HS-27A (cell line): ENCODE measurements at places on chromosomes 6 and 20.

GRCh38 chr6:138545621-138545980 lies 46.3 kb upstream of the NHSL1 start:
- no peak for DNase-seq

- DNase-seq, result no peak
These were observed 7.1 kb downstream of the VNN2 start for GRCh38 chr6:132750455-132751248.

DNA sequence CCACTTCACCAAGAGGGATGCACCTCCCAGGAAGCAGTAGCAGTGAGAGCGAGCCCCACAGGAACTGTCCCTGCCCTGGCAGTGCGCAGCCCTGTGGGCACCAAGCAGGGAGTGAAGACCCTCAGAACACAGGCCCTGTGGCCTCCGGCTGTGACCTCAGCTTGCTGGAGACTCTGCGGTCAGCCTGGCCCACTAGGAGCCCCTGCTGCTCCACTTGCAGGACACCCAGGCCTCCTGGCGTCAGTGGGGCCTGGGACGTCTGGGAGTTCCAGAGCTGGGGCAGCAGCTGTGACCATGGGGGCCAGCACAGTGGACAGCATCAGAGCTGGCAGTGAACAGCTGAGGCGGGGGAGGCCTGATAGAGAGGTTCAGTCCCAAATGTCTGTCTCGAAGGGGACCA lies 28.3 kb downstream of the PXDC1 start:
- DNase-seq, result no peak

DNA sequence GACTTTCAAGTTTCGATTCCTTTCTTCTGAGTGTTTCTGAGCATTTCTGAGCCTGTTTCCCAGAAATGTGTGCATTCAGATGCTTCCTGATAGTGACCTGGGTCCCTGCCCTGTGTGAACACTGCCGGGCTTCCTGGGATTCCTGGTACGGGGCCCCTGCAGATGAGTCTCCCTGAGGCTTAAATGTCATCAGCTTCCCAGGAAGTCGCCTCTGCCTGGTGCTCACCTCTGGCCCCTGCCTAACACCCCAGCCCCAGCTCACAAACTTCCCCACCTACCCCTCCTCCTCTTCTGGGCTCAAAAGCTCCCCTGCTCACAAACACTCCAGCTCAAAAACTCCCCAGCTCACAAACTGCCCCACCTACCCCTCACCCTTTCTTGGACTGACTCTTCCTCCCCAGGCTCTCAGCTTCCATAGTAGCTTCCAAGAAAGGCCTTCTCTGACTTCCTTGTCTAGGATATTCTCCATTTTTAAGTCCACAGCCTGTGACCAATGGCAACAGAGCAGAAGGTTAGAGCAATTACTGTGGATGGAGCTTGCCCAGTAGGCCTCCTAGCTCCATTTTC lies 42.0 kb downstream of the TGM2 start:
- no peak for DNase-seq

DNA sequence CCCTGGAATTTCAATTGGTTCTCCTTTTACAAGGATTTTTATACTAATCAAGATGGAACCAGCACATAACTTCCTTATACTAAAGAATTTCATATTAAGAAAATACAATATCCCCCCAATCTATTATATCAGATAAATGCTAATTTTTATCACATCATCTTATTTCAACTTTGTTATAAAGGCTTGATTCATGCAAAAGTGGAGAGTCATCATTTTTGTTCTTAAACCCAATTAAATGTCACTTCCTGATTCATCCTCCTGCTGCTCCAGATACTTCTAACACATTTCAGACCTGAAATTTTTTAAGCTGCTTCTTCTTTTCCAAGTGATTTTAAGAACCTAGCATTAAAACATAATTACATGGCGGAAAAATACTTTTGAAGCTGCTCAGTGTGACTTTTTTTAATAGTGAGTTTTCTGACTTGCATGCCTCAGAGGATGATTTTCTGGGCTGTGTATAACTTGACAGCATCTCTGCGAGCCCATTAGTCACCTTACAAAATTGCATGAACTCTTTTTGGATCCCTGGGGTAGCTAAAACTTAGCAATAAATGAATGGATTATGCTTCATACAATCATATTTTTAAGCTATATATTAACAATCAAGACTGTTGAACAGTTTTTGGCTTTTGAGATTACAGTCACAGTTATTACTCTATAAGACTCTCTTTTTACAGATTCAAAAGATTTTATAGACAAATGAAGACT lies 134.1 kb downstream of the ELOVL4 start:
- DNase-seq, result no peak

- DNase-seq, result no peak
These were observed 96.3 kb downstream of the PRDM1 start for GRCh38 chr6:106182455-106182854.

- DNase-seq, result no peak
These were observed 5.4 kb downstream of the DUSP22 start for GRCh38 chr6:297571-298232.

DNA sequence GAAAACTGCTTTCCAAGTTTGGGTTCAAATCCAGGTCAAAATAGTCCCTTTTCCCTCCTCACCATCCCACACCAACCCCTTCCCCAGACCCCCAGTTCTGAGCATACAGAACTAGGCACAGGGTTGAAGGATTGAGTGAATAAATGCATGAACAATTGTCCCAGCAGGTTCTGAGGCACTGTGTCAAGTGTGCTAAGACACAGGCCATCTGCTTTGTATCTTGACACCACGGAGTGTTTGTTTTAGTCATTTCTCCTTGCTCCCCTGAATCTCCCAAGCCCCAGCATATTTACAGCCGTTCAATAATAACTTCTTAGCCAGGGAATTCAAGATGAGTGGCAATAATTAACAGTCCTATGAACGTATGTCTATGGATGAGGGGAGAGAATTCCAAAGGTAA lies 102.8 kb upstream of the JARID2 start:
- no peak for DNase-seq

DNA sequence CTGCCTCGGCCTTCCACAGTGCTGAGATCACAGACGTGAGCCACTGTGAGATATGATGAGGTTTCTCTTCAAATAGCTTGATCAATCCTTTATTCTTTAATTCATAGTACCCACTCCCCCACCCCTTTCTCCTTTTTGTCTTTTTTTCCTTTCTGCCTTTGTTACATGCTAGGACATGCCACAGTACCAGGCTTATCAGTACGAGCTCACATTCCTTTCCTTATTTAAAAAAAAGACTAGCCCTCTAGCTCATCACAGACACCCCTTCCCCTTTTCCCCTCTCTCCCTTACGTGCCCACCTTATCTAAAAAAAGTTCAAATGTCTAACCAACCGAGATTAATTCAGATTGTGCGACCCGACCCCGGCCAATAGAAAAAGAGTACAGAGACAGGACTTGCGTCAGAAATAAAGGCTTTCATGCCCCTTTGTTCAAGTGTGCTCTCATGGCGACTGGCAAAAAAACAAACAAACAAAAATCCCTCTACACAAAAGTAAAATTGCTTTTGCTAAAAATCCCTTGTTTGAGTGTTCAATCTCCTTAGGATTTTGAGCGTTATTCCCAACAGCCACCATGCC lies 49.2 kb downstream of the MRAP2 start:
- DNase-seq, result no peak

- no peak for DNase-seq
These were observed 15.9 kb downstream of the IFNGR1 start for GRCh38 chr6:137203256-137203655.

- no peak for DNase-seq
These were observed 32.0 kb upstream of the GJA10 start for GRCh38 chr6:89862273-89862672.

- no peak for DNase-seq
These were observed 45.5 kb downstream of the ANKS1A start for GRCh38 chr6:34934516-34934915.

GRCh38 chr20:51930775-51931174 lies 128.5 kb upstream of the SALL4 start:
- peak; percentile 40 for DNase-seq

DNA sequence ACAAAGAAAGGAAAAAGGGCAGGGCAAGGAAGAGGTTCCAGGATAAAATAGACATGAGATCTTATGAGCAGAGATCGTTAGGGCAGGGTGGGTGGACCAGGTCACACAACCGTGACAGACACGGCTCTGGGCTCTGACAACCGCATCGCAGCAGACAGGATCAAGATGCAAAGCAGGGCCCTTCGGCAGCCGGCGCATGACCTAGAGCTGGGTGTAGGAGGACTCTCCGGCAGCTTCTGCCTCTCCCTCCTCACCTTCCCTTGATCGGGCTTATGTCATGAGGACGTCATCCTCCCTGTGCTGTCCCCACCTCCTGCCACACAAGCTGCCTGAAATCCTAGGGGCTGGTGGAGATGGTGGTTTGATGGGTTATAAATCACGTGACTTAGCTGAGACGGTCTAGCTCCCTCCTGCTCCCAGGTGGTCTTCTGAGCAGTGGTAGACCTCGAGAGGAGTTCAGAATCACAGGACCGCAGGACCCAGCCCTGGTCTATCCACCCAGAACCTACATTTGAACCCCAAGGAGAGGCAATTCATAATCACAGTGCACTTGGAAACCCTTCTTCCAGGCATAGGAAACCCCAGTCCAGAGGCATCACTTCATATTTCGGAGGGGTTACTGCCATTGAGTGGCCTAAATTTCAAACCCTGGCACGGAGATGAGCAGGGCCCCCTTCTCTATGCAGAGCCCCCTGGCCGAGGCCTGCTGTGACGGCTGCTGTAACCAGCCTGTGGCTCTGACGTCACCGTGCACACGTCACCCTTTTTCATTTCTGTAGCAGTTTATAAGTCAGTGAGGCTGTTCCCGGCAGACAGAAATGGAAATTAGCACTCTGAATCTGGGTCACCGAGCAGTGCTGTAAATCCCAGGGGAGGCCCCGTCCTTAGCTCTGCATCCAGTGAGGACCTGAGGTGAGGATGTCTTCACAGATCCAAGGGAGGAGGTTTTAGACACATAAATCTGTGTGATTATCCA lies 8.7 kb upstream of the CCR6 start:
- no peak for DNase-seq

DNA sequence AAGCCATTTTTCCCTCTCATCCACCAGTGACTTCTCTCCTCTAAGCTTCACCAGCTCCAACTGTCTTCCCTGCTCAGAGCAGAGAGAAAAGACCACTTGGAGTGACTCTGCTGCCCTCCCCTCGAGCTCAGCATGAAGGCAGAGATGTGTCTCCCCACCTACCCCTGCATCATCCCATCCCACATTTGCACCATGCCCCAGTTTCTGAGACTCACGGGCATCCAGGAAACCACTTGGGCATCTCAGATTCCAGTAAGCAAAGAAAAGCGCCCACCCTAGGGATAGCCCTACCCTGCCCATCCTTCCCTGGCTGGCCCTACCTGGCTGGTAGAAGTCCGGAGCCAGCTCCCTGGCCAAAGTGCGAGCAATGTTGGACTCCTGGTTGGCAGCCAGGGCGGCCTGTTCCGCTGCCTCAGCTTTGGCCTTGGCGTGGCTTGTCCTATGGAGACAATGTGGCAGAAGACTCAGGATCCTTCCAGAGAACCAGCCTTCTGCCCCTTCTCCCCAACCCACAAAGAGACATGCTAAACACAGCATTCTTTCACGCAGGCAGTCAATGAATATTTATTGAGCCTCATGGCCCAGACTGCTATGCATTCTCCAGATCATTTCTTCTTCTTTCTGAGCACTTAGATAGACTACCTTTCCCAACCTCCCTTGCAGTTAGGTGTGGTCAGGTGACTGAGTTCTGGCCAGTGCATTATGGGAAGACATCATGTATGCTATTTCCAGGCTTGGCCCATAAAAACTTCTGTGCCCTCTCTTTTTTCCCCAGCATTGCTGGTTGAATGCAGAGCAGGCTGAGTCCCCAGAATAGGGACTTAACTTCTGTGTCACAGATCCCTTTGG lies 68.6 kb downstream of the JPH2 start:
- DNase-seq, result no peak

DNA sequence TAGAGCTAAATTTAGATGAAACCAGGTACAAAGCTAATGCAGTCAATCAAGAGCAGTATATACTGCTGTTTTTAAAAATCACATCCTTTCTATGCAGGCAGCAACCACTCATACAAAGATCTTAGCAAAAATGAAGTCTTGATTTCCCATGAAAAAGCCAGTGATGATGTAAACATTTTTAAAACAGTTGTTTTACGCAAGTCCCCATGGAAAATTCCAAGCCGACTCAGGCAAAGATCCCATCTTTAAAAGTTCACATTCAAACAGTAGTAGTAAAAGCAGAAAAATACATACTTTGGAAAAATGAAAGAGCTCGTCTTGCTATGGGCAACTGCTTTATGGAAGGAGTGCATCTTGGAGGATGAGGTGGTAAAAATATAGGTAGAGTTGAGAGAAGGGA lies 84.0 kb downstream of the RCAN2 start:
- DNase-seq, result no peak

DNA sequence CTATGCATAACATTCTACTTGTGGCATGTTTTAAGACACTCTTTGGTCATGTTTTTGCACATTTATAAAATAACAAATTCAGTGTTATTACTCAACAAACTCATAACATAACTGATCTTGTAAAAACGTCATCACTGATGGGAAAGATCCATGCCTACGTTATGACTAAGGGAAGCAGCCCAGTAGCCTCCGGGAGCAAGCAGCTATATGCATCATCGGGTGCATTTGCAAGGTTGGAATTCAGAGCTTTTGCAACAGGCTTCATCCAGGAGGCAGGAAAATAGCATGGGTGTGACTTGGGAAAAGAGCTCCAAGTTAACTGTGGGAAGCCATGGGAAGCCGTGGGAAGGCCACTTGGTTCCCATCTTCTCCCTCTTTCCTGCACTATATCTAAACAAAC lies 271.6 kb upstream of the SGK1 start:
- DNase-seq, result peak; percentile 88
